PC-3 (cell line): ENCODE measurements at places on chromosomes 16 and 17. TPM values are rescaled to one million over a fixed set of nuclear protein-coding genes. Genes with fewer than 3 reads are reported as not detected.

JPT2 gene
- 85.2 and 86.5 TPM in 2 replicates for total RNA-seq

DNA sequence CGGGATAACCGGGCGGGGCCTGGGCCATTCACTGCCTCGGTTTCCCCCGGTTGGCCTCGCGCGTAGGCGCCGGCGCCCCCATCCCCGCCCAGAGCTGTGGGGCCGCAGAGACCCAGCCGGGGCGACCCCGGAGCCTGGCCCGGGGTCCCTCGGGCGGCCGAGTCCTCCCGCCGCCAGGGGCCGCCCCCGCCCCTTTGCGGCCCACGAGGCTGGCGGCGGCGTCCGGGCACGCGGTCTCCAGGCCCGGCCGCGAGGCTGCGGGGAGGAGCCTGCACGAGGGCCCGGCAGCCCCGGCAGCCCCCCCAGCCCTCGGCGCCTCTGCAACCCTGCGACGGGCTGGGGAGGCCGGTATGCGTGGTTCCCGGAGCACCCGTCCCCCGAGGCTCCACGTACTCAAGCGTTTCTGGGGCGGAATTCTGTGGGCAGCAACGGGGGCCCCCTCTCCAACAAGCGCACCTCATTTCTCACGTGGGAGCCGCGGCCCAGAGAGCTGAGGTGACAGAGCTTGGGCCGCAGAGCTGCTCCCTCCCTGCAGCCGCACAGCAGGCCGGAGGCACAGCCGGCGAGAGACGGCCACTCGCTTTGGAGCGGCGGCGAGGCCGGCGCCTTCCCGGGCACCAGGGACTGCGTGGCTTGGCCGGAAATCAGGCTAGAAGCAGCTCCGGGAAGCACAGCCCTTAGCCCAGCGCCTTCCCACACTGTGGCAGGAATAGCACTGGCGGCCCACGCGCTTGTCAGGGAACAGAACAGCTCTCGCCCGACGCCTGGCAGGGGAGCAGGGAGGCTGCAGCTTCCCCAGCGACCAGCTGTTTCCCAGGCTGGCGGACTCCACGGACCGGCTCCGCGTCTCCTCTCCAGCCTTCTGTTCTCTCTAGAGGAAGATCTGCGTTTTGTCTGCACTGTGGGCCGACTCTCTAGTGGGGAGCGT is 867 bp upstream of the LIMD2 start:
- H3K4me1 ChIP-seq: peaks cover 7% of the 10 kb centered on the region; the same call in 1 of the 2 replicates
- no peaks in the 10 kb centered on the region for H3K36me3 ChIP-seq
- no peak overlapping the region for H3K27ac ChIP-seq
- H3K27me3 ChIP-seq: no peaks in the 10 kb centered on the region
- no peak for DNase-seq

DNA sequence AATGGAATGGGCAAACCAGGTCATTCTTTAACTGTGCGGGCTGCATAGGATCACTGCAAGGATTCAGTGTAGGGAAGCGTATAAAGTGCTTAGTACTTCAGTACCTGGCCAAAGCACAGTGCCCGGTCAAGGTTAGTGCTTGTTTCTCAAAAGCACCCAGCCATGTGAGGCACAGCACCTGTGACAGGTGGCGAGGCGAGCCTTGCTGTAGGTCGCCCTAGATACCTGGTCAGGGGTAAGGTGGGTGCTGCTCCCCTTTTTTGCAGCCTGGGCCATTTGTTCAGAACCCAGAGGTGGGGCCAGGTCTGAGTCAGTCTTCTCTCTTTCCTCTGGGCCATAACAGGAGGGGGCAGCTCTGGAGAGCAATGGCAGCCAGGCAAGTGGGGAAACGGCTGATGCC is 172.0 kb downstream of the IRF8 start:
- no peak overlapping the region for H3K27ac ChIP-seq
- no peak for DNase-seq
- no peaks in the 10 kb centered on the region for H3K4me1 ChIP-seq
- H3K4me3 ChIP-seq: no peak overlapping the region

DNA sequence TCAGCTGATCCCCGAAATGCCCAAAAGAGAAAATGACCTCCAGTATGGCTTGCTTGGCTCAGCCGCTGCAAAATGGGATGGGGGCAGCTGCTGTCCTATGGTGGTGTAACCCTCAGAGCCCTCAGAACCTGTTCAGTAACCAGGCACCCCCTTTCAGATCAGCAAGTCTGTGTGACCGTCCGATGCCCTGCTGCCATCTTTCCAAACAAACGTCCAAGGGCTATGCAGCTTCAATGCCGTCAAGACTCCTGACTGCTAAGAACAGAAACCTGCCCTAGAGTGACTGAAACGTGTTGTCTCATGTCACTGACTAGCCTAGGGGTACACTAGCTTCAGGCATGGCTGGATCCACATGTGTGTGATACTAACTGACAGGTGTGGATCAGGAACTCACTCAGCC is 70.4 kb downstream of the GNAO1 start:
- DNase-seq: no peak
- no peak overlapping the region for H3K27ac ChIP-seq
- H3K4me1 ChIP-seq: no peaks in the 10 kb centered on the region
- H3K4me3 ChIP-seq: no peak overlapping the region
- peaks cover 46% of the 10 kb centered on the region for H3K27me3 ChIP-seq

- H3K4me3 ChIP-seq: no peak overlapping the region
- no peaks in the 10 kb centered on the region for H3K27me3 ChIP-seq
- H3K27ac ChIP-seq: no peak overlapping the region
- H3K36me3 ChIP-seq: no peaks in the 10 kb centered on the region
- DNase-seq: no peak
- H3K4me1 ChIP-seq: no peaks in the 10 kb centered on the region
Observed at GRCh38 chr17:22090263-22090935, 398.1 kb downstream of the KCNJ18 start.
